ENCODE measurements at places on chromosomes 1 and 21.

DNA sequence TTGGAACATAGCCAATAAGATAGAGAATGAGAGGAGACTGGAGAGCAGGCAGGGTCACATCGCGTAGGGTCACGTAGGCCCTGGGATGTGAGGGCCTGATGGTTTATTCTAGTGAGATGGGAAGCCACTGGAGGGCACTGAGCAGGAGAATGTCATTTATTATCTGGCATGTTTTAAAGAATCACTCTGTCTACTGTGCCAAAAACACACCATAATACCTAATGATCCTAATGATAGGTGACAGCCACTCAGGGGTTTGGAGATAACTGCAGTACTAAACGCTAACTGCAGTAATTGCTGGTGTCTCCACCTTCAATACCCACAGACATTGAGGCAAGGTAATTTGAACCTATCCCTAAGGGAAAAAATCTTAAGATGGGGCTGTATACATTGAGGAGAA is 185.4 kb downstream of the TTLL7 start:
- no peak for DNase-seq

GRCh38 chr1:40162753-40163441 is 1.7 kb downstream of the RLF start:
- DNase-seq: no peak

GRCh38 chr1:64110924-64111777 is 92.3 kb upstream of the UBE2U start:
- DNase-seq: no peak

DNA sequence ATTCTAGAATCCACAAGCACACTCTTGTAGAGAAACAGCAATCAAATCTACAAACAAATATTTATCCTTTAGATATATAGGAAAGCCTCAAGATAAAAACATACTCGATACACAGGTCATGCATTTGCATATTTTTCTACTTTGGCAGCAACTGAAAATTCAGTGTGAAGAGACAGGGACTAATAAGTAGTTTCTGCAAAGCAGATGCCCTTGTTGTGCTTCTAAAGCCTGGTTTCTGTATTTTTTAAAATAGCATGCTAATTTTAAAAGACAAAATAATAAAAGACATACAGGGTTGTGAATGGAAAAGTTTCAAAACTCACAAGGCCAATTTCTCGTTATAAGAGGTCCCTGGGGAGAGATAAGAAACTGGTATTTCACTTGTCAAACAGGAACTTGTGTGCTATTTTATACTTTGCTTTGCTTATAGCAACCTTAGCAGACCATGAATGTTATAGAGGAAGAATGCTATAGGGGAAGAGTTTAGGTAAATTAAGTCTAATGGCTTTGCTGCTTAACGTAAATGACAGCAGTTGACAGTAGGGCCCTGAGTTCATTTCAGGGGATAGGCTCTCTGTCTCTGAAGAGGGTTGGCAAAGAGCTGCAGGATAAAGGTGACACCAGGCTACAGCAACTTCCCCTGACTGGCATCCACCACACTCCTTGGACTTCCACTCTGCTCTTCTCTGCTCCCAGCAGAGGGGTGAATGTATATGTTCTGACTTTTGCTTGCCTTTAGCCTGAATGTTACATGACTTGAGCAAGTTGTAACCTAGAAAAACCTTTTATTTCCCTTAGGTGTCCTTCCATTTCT is 9.4 kb upstream of the RGS13 start:
- DNase-seq: no peak

- DNase-seq: no peak
Observed at GRCh38 chr1:111852261-111852721, 96.6 kb downstream of the DDX20 start.

GRCh38 chr1:93964096-93964776 is 55.0 kb upstream of the GCLM start:
- DNase-seq: no peak

GRCh38 chr1:109298666-109299557 is 7.9 kb downstream of the MYBPHL start:
- no peak for DNase-seq

- no peak for DNase-seq
Observed at GRCh38 chr1:39898191-39898590, 3.5 kb downstream of the MYCL start.

GRCh38 chr21:44870748-44871495 is 2.6 kb downstream of the PTTG1IP start:
- DNase-seq: peak; percentile 32

DNA sequence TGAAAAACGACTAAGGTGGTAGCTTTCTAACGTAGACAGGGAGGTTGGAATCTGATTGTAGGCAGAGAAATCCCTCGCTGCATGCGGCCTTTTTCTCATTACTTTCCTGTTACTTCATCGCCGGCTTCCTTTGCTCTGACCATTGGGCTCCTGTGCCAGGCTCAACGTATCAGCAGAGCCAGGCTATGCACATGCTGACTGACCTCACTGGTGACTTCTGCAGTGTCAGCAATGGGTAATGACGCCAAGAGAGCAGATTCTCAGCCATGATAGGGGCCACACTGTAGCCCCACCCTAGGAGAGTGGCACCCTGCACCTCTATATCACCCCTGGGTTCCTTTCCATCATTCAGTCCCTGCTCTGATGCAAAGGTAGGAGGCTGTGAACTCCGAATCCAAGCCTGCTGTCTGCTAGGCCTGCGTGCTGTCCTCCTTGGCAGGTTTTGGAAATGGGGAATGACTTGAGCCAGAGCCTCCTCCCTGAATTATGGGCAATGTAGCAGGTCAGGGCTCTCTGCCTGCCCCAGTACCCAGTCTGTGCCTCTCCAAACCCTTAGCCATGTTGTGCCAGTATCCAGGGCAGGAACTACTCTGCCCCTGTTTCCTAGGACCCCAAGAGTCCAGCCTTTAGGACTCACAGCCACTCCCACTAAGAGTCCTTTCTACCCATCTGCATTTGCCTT is 11.4 kb downstream of the PPFIA4 start:
- no peak for DNase-seq

- peak; percentile 23 for DNase-seq
Observed at GRCh38 chr1:169809370-169810095, 14.8 kb upstream of the METTL18 start.

DNA sequence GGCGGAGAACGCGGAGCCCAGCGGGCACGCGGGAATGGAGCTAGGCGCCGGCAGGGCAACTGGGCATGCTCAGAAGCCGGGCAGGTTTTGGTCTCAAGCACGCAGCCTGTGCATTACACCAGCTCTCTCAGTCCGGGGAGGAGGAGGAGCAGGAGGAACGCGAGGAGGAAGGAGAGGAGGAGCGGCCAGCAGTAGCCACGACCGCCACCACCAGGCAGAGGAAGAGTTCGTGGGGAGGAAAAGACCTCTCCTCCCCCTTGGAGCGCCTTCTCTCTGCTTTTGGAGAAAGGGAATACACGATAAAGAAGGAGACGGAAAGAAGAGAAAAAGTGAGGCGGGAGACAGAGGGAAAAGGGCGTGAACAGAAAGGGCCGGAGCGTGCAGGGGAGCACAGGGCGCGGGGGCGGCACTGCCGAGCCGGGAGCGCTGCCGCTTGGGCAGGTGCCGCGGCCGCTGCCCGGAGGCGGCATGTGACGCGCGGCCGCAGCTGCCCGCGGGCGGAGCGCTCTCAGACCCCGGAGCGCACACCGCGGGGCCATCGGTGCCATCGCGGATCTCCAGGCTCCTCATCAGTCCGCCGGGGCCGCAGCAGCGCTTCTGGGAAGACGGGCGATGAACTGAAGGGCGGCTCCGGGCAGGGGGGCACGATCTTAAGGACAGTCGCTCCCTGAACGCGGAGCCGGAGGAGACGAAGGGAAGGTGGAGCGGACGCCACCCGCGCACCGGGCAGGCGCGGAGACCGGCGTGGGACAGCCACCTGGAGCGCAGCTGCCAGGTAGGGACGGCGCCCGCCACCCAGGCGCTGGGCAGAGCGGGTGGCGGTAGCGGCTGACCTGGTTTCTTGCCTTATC is at the start of gene CHRM3:
Gene CHRM3, plus strand, starts transcription at position 116 of the 851 bp plus-strand sequence. CDS start 520,884 bp downstream, outside the sequence.
- no peak for DNase-seq

DNA sequence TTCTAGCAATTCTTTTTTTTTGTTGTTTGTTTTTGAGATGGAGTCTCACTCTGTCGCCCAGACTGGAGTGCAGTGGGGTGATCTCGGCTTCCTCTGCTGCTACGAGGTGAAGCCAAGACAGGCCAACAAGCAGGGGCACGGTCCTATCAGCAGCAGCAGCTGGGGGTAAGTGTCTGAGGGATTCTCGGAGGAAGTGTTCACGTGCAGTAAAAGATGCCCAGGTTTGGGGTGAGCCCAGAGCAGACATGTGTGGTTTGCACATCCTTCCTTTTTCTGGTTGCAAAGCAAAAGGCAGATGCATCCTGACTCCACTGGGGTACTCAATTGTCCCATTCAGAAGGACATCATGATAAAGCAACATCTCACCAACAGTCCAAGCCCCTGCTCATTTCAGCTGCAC is 27.7 kb downstream of the PIGP start:
- peak; percentile 6 for DNase-seq

GRCh38 chr1:84585803-84586202 is 11.6 kb upstream of the CTBS start:
- DNase-seq: no peak

- DNase-seq: peak; percentile 63
Observed at GRCh38 chr1:172746091-172746949, 87.4 kb downstream of the FASLG start.

DNA sequence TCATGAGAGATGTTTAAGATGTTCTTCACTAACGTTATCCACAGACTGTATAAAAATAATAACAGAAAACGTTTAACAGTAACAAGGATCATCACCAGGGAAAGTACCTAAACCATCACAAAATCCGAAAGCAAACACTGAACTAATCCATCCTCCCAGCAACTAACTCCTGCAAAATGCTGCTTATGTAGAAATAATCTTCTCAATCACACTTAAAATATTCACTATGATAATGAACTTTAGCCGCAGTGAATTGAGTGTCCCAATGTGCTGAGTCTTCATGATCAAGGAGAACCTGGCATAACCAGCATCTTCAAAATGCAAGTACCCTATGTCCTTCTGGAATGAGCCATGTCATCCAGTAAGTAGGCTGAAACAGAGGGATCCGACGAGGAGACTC is 166.1 kb downstream of the LTN1 start:
- DNase-seq: no peak

DNA sequence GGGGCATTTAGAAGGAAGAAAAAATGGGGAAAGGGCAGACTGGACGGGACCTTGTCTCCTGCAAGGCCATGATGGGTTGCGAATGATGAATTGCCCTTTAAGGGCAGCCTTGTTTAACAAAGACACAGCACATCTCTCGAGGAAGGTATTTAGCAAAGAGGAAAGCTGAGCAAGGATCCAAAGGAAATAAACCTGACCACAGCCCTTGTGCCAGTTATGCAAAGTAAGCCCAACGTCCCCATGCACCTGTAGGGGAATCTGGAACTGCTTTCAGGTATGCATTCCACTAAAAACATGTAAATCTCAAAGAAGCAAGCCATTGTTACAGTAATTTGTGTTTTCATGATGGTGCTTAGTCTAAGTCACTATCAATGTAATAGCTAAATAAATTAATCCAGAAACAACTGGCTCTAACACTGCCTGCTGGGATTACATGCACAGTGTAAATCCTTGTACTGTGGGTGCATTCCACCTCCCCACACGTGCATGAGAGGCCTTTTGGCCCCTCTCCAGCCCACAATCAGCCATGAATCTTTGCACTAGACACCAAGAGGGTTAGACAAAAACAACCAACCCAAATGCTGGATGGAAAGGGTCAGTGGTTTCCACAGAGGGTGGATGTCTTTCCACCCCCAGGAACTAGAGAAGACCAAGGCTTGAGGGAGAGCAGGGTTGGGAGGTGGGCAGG is 228.8 kb upstream of the KAZN start:
- no peak for DNase-seq
